ENCODE measurements at places on chromosomes 5 and 9. TPM values are rescaled to one million over a fixed set of nuclear protein-coding genes. Genes with fewer than 3 reads are reported as not detected.

The CPLANE1 gene
- 21.1 TPM for total RNA-seq

The GHR gene
- 12.9 TPM for total RNA-seq

The EPB41L4B gene
- total RNA-seq: 122 TPM

The AHRR gene
- total RNA-seq: 0.33 TPM

The CDC25C gene
- not detected for total RNA-seq

The PIK3R1 gene
- total RNA-seq: 32.4 TPM

The FSD1L gene
- total RNA-seq: 0.66 TPM

Measured in body of pancreas (tissue), 4 donors.